ENCODE measurements at places on chromosomes 3 and 15. TPM values are rescaled to one million over a fixed set of nuclear protein-coding genes. Genes with fewer than 3 reads are reported as not detected.

GRCh38 chr15:60471314-60471713 lies 7.6 kb downstream of the ICE2 start:
- DNase-seq = no peak

GRCh38 chr3:175107231-175107630 lies 248.1 kb downstream of the NAALADL2 start:
- DNase-seq = no peak

DNA sequence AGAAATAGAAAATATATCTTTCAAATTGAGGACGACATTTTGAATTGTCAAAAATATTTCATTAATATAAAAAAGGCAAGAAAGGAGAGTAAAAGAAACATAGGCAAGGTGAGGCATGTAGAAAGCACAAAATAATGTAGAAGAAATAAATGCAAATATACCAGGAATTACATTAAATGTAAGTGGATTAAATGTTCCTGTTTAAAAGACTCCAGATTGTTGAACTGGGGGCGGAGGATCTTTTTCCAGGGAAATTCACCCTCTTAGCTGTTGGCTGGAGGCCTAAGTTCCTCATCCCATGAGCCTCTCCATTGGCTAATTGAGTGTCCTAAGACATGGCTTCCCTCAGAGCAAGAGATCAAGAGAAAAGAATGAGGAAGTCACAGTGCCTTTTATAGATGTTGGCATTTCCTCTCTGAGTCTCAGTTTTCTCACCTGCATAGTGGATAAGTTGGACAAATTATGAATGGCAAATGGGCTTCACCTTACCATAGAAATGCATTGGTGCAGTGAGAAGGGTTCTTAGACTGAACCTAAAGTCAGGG lies 147.4 kb upstream of the SMAD3 start:
- DNase-seq = no peak

DNA sequence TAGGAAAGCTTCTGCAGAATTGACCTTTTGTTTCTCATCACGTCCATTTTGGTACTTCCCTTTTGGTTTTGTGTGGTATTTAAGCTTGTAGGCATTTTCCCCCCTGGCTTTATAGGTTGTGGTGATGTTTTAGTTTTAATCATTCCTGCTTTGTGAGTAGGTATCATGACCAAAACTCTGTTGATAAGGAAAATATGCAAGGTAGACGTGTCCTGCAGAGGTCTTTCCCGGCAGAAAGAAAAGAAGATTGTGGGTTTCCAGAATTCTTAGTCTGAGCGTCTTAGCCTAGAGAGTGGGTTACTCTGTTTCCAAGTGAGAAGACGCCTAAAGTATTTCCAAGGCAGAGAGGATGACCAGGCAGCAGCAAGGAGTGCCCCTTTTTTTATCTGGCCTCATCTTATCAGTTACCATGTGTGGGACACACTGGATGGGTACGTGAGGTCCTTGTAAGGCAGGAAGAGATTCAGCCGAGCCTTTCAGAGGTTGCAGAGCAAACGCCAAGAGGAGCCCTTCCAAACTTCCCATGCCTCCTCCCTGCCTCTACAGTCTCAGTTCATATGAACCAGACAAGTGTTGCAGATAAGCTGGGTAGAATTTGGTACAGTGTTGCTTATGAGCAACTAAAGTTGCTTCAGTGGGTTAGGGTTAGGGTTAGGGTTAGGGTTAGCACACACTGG lies 58.8 kb downstream of the ARNT2 start:
- no peak for DNase-seq

GRCh38 chr3:16550305-16550675 lies 36.8 kb upstream of the RFTN1 start:
- no peak for DNase-seq

DNA sequence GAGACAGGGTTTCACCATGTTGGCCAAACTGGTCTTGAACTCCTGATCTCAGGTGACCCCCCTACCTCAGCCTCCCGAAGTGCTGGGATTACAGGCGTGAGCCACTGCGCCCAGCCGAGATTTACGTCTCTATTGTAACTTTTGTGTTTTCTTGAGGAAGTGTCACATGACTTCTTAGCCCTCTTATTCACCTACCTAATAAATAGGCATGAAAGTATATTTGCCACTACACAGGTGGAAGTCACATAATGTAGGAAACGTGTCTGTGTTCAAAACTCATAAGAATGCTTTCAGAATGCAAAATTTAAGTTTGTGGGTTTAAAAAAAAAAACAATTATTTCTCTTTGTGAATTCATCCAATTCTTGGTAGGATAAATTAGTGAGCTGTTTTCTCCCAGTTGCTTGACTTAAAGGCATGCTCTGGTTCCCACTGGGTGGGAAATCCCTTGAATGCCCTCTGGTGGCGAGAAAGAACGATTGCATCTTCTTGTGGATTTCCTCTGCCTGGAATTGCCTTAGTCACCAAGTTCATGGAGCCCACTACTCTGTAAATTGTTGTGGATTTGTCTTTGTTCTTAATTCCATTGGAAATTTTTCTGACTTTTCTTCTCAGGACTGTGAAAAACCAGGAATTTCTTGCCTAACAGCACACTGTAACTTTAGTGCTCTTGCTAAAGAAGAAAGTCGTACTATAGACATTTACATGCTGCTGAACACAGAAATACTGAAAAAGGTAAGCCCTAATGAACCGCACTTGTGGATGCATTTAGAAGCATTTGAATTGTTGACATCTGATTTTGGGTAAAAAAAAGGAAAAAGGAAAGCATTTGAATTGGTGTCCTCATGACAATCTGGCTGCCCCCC lies 82.2 kb upstream of the CTDSPL start:
- no peak for DNase-seq

- DNase-seq = no peak
These were observed 17.5 kb downstream of the TIPARP start for GRCh38 chr3:156691920-156692319.

DNA sequence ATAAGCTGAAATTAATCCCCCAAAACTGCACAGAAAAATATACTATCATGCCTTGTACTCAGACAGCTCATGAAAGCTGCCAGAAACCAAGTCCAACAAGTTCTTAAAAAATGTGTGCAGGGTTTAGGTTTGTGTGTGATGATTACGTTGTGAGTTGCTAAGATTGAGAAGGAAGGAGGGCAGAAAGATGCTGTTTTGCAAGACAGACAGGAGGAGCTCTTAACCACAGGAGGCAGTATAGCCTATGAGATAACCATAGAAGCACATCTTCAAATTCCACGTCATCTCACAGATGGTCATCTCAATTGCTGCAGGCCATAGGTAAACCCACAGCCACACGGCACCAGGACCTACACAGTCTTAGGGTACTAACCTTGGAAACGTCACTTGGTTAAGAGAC lies 191.9 kb downstream of the STT3B start:
- no peak for DNase-seq

- DNase-seq = no peak
These were observed 7.7 kb upstream of the IRAK2 start for GRCh38 chr3:10157031-10157430.

GRCh38 chr3:57951066-57951882 lies 56.9 kb upstream of the FLNB start:
- peak; percentile 83 for DNase-seq

DNA sequence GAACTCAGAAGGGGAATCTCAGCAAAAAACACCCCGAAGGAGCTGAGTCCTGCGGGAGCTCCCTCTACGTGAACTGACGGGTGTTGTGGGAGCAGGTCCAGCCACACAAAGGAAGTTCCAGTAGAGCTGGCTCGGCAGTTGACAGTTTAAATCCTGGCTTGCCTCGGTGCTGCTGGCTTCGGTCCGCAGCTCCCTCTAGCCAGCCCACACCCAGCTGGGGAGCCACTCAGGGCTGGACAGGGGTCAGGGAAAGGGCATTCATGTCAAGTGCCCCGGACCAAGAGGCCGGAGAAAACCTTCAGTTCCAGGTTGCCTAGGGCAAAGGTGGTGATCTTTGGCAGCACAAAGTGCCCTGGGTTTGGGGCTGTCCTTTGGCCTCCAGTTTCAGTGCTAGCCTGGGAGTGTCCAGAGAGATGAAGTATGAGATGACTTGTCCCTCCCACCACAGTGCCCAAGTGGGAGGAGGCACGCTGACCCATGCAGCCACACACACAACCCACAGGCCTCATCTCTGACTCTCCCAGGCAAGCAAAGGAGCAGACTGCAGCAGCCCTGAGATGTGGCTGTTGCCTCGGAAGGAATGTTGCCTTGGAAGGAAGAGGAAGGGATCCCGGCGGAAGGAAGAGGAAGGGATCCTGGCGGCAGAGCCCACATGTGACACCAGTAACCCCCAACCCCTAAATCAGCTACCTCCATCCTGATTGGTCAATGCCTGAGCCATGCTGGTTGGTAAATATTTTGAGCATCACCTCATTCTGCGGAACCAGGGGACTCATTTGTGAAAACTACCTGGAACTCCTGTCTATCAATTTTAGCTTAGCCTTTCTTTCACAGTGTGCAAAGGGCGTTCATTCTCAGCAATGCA lies 13.9 kb upstream of the ANPEP start:
- peak; percentile 80 for DNase-seq

DNA sequence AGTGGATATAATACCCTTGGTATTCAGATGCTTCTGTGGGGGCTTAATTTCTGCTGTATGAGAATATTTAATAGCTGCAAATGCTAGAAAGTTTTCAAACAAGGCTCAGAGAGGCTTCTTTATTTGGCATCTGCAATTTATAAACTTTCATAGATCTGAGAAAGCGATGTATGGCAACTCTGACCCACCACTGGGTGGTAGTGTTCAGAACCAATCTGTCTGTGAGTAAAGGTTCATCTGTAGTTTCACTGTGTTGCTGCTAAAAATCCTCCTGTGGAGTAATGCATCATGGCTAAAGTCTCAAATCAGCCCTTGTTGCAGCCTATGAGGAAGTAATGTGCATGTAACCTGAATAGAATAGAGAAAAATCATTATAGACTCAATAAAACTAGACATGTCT lies 47.4 kb downstream of the CLSTN2 start:
- DNase-seq = no peak

GRCh38 chr3:129379582-129380358 lies 48.7 kb downstream of the EFCAB12 start:
- no peak for DNase-seq

GRCh38 chr3:3689601-3690375 lies 109.4 kb upstream of the LRRN1 start:
- no peak for DNase-seq

DNA sequence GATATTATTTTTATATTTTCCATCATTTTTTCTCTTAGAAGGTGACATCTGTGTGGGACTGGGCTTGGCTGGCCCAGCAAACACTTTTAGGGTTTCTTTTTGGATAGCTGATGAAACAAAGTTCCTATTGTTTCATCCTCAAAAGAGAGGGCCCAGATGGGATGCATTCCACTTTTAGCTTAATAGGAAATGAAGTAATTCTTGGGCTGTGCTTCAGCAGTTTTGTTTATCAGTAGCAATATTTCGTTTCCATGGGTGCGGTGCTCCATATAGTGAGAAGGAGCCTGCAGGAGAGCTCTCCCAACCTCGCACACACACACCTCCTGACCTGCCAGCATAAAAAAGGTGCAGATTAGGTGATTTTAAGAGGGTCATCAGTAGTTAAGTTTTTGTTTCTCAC lies 147.5 kb downstream of the AKAP13 start:
- DNase-seq = no peak

Gene FBXL2
- total RNA-seq = 1.6 TPM

Gene SLC6A1
- 0.57 TPM for total RNA-seq

Gene SHC4
- total RNA-seq = 1.5 TPM

Gene PLSCR5
- not detected for total RNA-seq

Gene MESP2
- total RNA-seq = 0.51 TPM

Gene CTXN2
- total RNA-seq = not detected

Gene SCN11A
- 0.08 TPM for total RNA-seq

Gene CD80
- not detected for total RNA-seq

Gene PTPRG
- 34.1 TPM for total RNA-seq

Gene LMCD1
- total RNA-seq = 48.1 TPM

Gene NPAP1
- not detected for total RNA-seq

Gene TMIE
- 0.89 TPM for total RNA-seq

Gene NUP210
- 3.5 TPM for total RNA-seq

Gene FSD2
- 144 TPM for total RNA-seq
